ENCODE measurements at places on chromosomes 4 and X.

- no peak for DNase-seq
Observed at GRCh38 chr4:30586850-30587249, 133.3 kb upstream of the PCDH7 start.

GRCh38 chrX:13428053-13428786, 108.4 kb upstream of the ATXN3L start:
- no peak for DNase-seq

GRCh38 chrX:39453889-39454621, 643.7 kb downstream of the BCOR start:
- peak; percentile 58 for DNase-seq

- no peak for DNase-seq
Observed at GRCh38 chr4:26183017-26183416, 137.8 kb upstream of the RBPJ start.

DNA sequence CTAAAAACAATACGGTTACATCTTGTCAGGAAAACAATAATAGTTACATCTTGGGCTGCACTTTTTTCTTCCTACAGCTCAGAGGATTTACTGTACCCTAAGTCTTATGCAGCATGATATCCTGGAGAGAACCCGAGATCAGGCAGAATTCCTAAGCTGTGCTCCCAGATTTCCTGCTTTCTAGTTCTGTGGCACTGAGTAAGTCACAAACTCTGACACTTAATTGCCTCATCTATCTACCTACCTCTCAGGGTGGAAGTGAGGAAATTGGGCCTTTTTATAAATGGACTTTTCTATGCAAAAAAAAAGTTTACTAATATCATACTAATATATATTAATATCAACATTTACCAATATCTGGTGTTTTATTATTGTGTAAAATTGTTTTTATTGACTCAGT, 438.5 kb downstream of the INPP4B start:
- DNase-seq, result no peak

DNA sequence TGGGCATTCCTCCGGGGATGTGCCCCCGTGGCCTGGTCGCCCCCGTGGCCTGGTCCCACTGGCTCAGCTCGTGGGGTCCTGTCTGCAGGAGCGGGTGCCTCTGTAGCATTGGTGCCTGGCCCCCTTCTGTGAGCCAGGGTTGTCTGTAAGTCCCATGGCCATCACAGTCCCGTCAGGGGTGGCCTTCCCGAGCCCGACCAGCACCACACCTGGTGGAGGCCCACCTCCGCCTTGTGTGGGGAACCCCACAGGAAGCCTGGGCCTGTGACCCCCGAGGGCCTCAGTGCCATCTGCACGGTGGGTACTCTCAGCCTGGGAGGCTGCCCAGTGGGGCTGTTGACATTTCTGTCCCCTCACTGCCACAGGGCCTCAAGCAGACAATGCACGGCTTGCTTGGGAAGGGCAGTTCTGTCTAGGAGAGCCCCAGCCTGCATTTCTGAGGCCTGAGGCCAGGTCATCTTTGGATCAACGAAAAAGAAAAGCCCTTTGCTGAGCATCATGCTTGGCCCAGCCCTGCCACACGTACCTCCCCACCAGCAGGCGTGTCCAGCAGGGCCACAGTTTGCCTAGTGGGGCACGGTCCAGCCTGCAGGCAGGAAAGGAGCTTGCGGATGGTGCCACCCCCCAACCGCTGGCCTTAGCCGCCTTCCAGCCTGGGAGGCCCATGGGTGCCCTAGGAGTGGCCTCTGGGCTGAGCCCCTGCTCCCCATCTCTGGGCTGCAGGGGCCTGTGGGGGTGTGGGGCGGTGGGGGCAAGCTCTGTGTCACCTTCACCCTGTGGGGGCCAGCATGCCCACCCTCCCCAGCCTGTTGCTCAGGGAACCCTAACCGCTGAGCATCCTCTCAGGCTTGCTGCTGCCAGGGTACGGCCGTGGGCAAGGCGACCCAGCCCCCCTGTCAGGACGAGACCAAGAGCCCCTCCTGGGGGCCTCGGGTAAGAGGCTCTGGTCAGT, 23.2 kb downstream of the NKX1-1 start:
- DNase-seq, result no peak

- DNase-seq, result no peak
Observed at GRCh38 chr4:113638562-113638832, 123.0 kb downstream of the CAMK2D start.

DNA sequence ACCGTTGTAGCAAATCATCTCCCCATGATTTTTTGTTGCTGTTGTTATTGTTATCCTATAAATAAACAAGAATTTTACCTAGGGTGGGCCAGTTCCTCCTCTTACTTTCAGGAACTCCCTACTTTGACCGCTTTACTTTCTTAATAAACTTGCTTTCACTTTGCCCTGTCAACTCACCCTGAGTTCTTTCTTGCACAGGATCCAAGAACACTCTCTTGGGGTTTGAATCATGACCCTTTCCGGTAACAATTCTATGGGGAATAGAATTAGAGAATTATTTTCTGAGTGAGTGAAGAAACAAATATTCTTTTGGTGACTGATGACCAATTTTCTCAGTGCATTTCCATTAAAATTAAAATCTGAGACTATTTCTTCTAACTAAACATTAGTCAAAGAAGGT, 584.0 kb upstream of the TENM3 start:
- no peak for DNase-seq

- no peak for DNase-seq
Observed at GRCh38 chr4:126512979-126513378, 1119.8 kb upstream of the INTU start.

- no peak for DNase-seq
Observed at GRCh38 chr4:128840711-128841318, 31.3 kb downstream of the JADE1 start.

DNA sequence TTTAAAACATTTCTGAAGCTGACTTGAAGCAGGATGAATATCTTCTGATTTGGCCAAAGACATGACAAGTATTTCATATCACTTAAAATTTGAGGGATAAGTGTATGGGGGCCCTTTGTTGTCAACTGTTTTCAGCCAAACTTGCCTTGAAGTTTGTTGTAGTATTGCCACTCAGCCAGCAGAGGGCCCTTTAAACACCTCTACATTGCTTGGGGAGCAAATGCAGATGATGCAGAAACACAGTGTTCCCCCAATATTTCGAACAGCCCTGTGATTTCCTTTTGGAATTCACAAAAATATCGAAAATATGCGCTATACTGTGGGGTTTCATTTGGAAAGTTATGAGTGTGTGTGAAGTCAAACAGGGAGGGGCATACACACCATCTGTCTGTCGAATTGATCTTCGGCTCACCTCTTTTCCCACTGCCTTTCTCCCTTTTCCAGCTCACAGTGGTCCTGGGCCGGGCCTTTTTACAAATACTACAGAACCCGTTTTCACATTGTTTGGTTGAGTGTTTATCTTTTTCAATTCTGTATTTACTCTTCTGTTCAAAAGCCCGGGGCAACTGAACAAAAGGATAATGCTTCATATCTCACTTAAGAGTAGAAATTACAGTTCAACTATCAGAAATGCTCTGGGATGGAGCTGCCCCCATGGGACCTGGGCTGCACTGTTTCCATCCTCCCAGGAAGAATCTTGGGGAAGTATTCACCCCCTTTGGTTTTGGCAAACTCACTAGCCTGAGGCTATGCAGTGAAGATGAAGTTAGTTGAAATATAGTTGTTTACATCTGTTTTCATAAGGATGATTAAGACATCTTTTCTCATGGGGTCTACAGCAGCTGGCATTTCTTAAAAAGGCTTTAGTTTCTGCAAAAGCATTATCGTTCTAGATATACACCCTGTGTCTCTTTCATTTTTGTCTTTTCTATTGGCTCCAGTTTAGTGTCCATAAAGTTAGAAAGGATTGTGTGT, 137.6 kb downstream of the EGF start:
- DNase-seq, result peak; percentile 48

DNA sequence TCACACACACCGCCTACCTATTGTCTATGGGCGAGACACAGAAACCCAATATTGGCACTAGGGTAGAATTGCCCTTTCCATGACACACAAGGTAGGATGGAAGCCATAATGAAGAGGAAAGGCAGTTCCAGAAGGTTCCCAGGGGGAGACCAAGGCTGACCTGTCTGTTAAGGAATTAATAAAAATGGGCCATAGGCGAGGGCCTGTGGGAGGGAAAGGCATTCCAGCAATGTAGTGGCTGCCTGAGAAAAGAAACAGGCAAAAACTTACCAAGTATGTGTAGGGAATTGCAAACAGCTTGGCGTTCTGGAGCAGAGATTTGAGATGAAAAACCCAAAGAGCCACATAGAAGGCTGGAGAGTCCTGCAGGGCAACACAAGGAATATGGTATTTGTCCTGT, 19.1 kb downstream of the MAGED2 start:
- DNase-seq, result no peak

- DNase-seq, result no peak
Observed at GRCh38 chrX:85590638-85591037, 211.2 kb upstream of the POF1B start.

- no peak for DNase-seq
Observed at GRCh38 chr4:19540859-19541540, 710.7 kb upstream of the SLIT2 start.

DNA sequence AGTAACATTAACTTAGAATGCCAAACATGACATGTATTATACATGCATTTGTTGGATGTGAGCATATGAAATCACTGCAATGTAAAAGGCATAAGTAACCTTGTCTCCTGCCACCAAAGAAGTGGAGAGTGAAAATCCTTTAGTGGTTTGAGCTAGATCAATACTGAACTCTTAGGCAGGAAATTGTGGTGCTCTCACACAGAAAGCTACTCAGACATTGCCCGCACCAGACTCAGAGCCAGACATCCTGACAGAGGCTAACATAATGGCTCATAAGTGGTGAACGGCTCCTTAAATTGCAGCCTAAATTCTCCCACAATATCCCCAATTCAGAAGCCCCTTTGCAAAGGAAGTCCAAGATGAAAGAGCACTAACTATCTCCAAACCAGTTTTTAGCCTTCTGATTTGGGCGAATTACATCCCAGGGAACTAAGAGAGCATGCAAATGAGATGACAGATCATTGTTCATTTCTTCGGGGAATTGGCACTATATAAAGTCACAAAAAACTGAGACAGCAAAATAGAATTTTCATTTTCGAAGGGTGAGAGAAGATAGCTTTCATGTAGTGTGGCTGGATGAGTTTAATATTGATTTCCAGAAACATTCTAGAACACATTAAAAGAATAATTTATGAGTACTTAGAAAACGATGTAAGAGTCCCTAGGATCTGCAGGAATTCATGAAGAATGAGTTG, 233.6 kb upstream of the RPS6KA3 start:
- no peak for DNase-seq

DNA sequence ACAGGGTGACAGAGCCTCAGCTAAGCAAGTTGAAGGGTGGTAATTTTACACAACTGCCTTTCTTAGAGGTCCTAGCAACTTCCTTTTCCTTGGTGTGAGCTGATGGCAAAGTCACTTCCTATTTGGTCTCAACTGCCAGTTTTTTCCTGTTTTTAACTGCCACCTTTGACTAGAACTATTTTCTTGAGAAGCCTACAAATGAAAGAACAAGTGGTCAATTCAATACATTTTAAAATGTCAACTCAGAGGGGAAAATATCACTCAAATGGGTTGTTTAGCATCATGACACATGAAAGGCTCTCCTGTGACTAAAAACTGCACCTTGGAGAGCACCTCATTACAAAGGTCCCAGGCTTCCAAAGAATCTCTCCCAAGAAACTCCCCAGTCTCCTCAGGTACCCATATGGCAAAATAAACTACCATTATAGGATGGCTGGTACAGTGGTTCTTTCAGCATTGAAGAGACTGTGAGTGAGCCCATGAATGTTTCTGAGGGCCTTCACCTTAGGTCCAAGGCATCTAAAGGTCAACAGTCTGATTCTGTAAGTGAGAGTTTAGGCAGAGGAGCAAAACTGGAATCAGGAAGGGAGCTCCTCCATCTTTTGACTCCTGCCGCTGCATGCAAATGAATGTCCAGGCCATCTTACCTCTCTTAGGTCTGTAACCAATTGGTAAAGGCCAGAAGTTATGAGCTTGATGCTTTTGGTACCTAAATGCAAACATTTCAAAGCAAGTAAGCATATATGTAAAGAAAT, 5.5 kb upstream of the STK26 start:
- DNase-seq, result no peak

DNA sequence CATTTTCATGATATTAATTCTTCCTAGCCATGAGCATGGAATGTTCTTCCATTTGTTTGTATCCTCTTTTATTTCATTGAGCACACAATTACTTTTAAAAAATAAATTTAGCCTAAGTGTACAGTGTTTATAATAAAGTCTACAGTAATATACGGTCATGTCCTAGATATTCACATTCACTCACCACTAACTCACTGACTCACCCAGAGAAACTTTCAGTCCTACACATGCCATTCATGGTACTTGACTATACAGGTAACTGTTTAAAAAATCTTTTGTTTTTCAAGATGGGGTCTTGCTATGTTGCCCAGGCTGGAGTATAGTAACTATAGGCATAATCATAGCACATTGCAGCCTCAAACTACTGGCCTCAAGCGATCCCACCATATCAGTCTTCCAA, 348.1 kb downstream of the RAPGEF2 start:
- no peak for DNase-seq

DNA sequence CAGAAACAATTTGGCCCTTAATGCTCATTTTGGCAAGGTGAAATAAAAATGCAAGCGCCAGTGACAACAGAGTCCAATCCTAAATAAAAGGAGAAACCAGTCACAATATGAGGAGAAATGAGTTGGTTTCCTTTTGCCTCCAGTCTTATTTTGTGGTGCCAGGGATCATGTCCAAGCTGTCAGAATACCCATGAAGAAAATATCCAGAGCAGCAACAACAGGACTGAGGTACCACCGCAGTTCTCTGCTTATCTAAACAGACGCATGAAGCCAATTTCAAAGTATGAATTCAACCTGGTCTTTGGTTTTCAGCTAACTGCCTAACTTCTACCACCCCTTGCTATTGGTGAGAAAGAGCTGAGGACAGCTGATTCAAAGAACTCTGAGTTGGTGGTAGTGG, 199.9 kb upstream of the MAGEB2 start:
- DNase-seq, result no peak

DNA sequence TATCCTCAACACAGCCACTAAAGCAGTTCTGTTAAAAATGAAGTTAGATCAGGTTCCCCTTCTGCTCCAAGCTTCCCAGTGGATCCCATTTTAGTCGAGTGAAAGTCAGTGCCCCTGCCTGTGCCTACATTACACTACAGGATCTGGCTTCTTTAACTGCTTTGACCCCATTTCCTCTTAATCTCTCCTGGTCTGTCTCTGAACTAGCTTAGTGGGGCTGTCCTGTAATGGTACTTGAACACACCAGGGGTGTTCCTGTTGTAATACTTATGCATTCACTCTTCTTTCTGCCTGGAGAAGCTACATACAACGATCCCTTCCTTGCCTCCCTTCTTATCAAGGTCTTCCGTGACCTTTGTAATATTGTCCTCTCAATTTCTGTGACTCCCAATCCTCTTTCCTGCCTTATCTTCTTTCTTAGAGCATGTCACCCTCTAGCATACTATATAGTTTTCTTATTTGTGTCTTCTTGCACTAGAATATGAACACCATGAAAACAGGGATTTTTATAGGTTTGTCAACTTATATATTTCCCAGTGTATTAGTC, 16.7 kb downstream of the ARSJ start:
- no peak for DNase-seq

- DNase-seq, result no peak
Observed at GRCh38 chr4:29817961-29818360, 902.2 kb upstream of the PCDH7 start.
